CD4-positive, CD25-positive, alpha-beta regulatory T cell (primary cell): ENCODE measurements at places on chromosomes 12 and 14.

DNA sequence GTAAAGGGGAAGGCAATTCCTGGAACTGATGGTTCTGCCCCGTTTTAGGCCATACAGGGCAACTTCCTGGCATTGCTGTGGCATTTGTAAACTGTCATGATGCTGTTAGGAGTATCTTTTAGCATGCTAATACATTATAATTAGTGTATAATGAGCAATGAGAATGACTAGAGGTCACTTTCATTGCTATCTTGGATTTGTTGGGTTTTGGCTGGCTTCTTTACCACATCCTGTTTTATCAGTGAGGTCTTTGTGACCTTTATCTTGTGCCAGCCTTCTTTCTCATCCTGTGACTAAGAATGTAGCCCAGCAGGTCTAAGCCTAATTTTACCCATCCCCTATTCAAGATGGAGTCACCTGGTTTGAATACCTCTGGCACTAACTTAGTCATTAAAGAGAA, 51.2 kb downstream of the TESPA1 start:
- DNase-seq: peak; percentile 80

GRCh38 chr14:44438221-44438620, 68.9 kb downstream of the FSCB start:
- DNase-seq: no peak

DNA sequence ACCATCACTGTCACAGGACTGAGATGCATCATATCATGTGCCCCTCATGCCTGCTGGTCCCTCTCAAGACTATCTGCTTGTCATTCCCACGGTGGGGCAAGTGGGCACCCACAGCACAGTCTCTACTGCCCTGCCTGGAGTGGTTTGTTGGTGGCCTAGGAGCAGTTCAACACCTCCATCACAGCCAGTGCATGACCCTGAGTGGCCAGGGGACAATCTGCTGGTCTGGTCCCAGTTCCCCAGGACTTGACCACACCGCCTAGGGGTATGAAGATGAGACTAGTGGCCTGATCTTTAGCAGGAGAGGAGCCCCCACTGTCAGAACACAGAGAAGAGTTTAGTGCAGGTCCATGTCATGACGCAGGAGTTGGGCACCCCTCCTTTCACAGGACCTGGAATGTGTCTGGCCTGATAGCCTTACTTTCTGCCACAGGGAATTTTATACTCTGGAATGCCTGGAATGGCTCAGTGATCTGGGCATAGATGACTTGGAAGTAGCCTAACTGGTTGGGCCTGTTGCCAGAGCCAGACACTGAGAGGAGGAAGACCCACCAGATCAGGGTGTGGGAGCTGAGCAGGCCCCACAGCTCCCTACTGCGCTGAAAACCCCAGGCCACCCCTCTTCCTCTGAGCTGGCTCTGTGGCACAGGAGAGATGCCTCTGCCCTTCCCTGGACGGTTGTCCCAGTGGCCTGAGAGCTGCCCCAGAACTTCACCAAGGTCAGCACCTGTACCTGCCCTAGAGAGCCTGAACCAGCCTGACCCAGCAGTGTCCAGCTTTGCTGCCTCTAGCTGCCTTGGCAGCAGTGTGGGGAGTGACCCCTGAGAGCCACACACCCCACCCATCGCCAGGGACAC, 83.3 kb downstream of the PUS7L start:
- no peak for DNase-seq

- no peak for DNase-seq
Measured at GRCh38 chr12:117564881-117565280, 203.5 kb upstream of the NOS1 start.

GRCh38 chr14:58639842-58640484, 2.2 kb downstream of the DACT1 start:
- DNase-seq: no peak

DNA sequence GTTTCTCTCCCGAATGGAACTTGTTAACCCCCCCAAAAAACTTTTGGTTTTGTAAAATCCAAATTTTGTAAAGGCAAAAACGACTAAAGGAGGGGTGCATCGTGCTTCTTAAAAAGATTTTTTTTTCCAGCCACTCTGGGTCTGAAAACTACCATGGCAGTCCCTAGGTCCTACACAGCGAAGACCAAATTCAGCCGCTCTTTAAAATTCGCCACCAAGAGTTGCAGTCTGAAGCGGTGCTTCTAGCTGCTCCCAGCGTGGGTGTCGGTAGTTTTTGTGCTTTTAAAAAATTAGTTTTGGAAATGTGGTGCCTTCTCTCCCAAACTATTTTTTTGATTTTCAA, 873 bp upstream of the GSC start:
- DNase-seq: no peak

GRCh38 chr12:12685305-12685704, 10.7 kb downstream of the GPR19 start:
- DNase-seq: no peak

DNA sequence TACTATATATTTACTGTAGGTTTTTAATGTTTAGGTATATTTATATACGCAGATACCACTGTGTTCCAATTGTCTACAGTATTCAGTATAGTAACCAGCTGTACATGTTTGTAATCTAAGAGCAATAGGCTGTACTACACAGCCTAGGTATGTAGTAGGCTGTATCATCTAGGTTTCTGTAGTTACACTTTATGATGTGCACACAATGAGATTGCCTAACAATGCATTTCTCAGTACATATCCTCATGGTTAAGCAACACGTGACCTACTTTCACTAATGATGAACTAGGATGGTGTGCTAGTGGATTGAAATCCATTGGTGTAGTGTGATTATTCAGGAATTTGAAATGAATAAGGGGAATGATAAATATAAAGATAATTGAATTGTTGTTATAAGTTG, 77.7 kb downstream of the ETNK1 start:
- no peak for DNase-seq

GRCh38 chr12:41220931-41221330, 32.8 kb downstream of the PDZRN4 start:
- no peak for DNase-seq

DNA sequence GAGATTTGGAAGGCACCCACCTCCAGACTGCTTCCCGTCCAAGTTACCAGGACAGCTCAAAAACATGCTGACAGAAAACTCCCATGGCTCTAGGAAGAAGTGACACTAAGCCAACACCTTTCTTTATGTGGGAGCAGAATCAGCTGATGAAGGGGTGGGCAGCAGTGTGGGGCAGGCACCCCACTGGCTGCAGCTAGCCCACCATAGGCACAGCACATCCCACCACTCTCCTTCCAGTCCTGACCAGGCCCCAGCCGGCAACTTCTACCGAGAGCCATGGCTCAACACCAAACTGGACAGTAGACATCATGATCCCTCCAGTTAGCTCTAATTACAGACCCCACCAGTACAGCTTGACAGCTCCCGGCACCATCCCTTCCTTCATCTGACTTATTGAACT, 45.0 kb downstream of the SH2B3 start:
- DNase-seq: no peak

- DNase-seq: no peak
Measured at GRCh38 chr12:58458102-58458501, 462.2 kb downstream of the LRIG3 start.

DNA sequence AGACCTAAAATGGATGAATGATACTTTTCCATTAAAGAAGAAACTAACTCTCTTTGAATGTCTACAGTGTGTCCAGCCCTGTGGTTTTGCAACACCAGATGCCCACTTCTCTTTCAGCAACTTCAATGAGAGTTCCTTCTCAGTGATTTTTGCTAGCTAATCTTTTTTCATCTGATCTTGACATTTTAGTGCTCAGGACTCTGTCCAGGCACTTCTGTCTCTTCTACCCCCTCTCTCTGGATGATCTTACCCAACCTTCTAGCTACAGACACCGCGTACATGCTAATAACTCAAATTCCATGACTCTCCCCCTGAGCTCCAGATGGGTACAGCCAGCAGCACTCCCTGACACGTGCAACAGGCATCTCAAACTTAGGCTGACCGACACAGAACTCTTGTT, 161.1 kb upstream of the FOXN3 start:
- DNase-seq: no peak

- DNase-seq: no peak
Measured at GRCh38 chr12:121925358-121925695, 6.9 kb downstream of the CFAP251 start.

- DNase-seq: no peak
Measured at GRCh38 chr12:27573972-27574371, 50.0 kb downstream of the PPFIBP1 start.

DNA sequence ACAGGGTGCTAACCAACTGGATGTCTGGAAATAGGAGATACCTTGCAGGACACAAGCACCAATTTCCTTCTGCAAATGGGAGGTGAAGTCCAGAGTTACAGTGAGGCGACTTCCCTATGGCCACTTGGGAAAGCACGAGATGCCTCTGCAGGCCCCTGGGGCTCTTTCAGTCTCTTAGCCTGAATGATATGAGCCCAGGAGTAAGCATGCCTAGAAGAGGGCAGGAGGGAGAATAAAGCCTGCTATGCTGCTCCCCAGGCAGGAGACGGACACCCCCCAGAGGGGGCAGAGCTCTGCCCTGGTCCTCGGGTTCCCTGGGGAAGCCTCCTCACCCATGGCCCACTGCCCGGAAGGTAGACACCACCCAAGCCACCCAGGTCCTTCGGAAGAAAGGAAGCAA, 105.1 kb downstream of the GCH1 start:
- no peak for DNase-seq

GRCh38 chr12:84727961-84728360, 184.6 kb downstream of the SLC6A15 start:
- no peak for DNase-seq

DNA sequence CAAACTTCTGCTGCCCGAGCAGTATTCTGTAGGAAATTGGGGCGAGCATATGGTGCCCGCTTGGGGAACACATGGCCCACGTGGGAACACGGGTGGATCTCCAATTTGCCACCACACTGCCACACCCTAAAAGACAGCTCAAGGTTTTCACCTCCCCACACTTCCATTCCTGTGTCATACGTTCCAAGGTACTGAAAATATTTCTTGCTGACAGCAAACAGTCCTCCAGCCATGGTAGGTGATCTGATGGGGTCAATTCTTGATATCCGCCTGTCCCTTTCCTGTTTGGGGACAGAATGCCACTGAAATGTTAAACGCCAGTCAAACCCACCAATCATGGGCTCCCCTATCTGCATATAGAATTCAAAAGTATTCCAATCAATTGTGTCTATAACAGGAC, 1.2 kb downstream of the GALNT4 start:
- DNase-seq: no peak

GRCh38 chr12:12810553-12811021, 2.6 kb upstream of the DDX47 start:
- no peak for DNase-seq

DNA sequence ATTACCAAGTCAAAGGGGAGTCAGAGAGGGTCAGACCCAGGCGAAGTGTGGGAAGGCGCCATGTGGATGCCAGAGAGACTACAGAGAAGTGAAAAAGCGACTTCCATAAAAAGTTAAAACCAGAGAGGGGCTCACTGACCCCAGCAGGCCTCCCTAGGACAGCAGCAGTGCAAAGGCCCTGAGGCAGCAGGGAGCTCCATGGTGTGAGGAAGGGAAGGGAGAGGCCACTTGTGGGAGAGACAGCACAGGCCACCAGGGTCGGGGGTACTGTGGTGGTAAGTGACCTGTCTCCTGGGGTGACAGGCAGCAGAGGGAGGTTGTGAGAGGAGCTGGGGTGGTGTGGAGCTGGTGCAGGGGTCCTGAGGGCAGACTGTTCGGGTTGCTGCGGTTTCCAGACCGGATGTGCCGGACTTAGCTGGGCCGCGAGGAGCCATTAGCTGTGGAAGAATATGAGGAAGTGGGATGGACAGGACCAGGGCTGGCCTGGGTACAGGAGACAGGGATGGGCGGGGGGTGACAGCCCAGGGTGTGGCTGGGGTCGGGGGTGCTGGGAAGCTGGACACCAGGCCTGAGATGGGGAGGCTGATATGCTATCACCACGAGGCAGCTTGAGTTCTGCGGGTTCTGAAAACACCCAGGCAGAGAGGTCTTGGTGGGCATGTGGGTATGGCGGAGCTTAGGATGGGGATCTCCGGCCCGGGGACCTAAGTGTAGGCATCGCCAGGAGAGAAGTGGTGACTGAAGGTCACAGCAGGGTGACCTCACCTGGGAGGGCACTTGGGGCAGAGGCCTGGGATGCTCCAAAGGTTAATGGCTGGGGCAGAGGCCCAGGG, 22.7 kb downstream of the SETD1B start:
- DNase-seq: no peak

DNA sequence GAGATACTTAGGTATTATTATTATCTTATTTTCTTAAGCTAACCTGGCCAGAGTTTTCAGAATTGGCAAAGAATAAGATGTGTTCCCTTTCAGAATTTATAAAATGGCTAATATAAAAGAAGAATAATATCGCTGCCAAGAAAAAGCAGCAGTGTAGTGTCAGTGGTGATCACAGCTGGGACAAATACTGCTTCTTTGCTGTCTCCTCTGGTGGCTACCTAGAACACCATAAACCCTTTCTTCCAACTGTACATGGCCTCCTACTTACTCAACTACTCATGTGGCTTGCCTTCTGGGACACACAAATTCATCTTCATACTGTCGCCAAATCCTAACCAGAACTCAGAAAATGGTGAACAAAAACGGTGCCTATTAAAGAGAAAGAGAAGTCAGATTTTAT, 72.7 kb downstream of the MED13L start:
- no peak for DNase-seq

- DNase-seq: no peak
Measured at GRCh38 chr12:40241741-40242140, 16.9 kb downstream of the LRRK2 start.

DNA sequence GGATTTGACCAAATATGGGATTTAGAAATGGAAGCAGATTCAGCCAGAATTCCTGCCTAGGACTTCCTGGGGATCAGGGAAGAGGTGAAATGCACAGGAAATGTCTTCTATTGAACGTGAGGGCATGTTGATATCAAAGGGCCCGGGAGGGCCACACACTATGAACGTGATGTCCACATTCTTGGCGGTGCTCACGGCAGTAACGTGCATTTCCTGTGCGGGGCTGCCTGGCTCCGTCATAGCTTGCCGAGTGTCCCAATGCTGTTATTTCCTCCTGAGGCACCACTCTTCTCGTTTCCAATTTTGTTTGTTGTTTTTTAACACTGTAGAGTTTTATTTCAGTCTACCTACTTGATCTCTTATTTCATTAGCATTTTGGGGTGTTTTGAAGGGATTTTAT, 67.3 kb downstream of the ZNF664 start:
- no peak for DNase-seq

DNA sequence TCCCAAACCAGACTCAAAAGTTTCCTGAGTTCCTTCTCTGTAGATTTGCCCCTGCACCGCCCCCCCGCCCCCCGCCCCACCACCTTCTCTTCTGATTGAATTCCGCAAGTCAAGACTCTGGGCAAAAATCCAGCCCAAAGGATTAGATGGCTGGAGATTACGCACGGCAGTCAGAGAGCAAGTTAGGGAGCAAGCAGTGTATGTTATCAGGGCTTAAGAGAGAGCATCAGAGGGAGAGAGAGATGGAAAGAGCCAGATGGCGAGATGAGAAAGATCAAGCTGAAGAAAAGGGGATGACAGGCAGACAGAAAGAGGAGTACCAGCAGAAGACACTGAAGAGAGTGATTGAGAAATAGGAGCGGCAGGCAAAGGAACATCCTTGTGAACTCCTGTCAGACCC, 13.9 kb upstream of the ANKRD33 start:
- DNase-seq: no peak
